Vein endothelial cell (primary cell): ENCODE measurements at places on chromosomes 5 and 9. TPM values are rescaled to one million over a fixed set of nuclear protein-coding genes. Genes with fewer than 3 reads are reported as not detected.

The EIF4E1B gene
- not detected in 2 replicates for total RNA-seq

The OTULINL gene
- total RNA-seq, result under 0.01 and 0.19 TPM in 2 replicates

The ANKRD33B gene
- 3.1 and 6.9 TPM in 2 replicates for total RNA-seq

The PCDHB8 gene
- total RNA-seq, result 0.29 and 1.3 TPM in 2 replicates

The FBN2 gene
- total RNA-seq, result 2.4 and 5.9 TPM in 2 replicates

The MAMDC4 gene
- 0.98 and 1.4 TPM in 2 replicates for total RNA-seq
